ENCODE measurements at places on chromosomes 12 and 14. TPM values are rescaled to one million over a fixed set of nuclear protein-coding genes. Genes with fewer than 3 reads are reported as not detected.

The GARIN6 gene
- total RNA-seq, result not detected

The GSC gene
- 0.71 TPM for total RNA-seq

The GPR162 gene
- 3.0 TPM for total RNA-seq

The FAM234B gene
- 4.4 TPM for total RNA-seq

The APEX1 gene
- total RNA-seq, result 58.3 TPM

The LRP1-AS gene
- not detected for total RNA-seq

The TWF1 gene
- 146 TPM for total RNA-seq

The LRCOL1 gene
- total RNA-seq, result not detected

The CLEC2B gene
- total RNA-seq, result 22.3 TPM

The CACNA1C gene
- 5.0 TPM for total RNA-seq

The STXBP6 gene
- total RNA-seq, result 7.3 TPM

The SLC39A9 gene
- total RNA-seq, result 137 TPM

Data from smooth muscle cell of bladder (primary cell).